GM12892 (cell line): ENCODE measurements at places on chromosomes 2 and 18.

DNA sequence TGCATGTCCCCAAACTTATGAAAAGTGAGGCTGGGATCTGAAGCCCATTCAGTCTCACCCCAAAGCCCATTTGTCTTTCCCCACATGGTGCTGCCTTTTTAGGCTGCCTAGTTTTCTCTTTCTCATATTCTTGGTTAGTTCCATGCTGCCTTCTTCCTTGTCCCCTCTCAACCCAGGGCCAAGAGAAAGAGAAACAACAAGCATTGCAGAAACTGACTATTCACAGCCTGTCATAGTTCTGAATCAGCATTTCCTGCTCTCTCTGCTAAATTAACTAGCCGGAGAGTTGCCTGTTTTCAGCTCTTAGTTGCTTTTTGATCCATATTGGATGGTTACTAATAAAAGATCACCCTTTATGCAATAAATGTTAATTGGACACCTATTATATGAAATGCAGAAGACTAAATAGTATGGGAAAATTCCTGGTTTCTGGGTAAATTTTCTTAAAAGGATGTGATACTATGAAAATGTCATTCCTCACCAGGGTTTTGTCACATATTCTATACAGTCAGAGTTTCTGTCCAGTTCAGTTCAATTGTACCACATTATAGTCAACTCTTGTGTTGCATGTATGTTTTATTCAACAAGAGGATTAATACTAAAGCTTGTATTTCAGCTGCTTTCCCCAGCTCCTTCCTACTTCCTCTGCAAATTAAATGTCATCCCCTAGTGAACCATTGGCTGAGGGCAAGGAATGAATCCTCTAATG lies 246.5 kb downstream of the GALR1 start:
- DNase-seq = no peak

DNA sequence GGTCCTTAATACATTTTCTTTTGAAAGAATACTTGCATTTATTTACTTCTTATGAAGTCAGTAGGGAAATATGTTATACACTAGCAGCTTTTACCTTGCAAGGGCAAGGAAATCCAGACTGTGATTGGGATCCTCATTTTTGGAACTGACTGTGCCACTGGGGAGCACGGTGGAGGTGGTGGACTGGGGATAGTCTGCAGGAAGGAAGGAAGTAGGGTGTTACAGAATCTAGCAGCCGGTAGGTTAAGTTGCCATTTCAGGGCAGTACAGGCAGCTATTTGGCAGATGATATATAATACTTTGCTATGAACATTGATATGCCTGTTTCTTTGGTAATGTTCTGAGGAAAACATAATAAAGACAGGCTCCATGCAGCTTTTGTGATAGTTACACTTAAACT lies 238.3 kb downstream of the PHLPP1 start:
- no peak for DNase-seq

GRCh38 chr2:22697054-22697788 lies 687.8 kb upstream of the KLHL29 start:
- no peak for DNase-seq

DNA sequence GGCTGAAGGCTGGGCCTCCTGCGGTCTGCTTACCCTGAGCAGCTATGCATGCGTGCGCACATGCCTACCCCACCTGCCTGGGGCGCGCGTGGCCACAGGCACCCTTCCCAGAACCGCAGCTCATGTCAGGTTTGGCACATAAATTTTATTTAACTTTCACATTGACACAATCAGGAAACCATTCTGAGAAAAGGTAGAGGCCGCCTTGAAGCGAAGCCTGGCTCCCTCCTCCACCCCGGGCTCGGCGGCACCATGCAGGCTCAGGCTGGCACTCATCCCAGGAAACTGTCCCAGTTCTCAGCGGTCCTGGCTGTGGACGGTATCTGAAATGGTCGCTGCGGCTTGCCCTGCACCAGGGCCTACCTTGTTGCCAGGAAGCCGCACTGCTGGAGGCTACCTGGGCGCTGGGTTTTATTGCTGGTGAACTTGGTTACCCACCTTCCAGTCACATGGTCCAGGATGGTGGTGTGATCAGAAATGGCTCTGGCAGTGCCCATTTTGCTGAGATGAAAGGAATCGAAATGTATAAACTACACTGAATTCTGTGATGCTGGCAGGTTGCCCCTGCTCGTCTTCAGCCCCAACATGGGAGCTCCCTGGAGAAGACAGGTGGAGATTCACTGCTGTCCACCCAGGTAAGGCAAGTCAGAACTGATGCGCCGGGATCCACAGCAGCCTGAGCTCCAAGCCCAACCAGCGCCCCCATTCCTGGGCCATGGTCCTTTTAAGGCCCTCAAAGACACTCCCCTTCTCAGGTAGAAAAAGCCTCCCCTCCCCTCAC lies 25.5 kb downstream of the CHST10 start:
- no peak for DNase-seq

DNA sequence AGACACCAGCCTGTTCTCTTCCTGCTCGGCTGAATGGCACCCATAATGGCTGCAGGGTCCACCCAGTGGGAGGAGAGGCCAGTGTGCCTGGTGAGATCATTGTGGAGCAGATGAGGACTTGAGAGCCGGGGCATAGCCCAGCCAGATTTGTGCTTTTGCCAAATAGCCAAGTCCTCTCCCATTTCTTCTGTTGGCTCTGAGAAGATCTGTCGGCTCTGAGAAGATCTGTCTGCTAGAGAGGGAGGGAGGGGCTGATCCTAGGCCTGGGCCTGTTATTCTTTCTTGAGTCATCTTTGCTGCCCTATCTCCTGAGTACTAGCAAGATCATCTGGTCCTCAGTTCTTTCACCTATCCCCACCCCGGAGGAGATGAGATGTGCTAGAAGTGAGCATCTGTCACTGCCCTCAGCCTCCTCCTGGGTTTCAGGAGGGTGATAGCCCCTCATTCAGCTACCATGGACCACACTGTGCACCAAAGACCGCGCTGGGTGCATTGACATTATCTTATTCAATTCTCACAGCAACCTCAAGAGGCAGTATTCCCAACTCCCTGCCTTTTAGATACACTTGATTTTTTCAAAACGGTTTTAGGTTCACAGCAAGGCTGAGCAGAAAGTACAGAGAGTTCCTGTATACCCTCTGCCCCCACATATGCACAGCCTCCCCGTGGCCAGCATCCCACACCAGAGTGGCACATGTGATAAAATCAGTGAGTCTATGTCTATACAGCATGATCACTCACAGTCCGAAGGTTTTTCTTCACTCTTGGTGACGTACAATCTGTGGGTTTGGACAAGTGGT lies 98.6 kb downstream of the CAPN13 start:
- no peak for DNase-seq

- no peak for DNase-seq
Measured at GRCh38 chr2:126996378-126996699, 97.6 kb downstream of the TEX51 start.

DNA sequence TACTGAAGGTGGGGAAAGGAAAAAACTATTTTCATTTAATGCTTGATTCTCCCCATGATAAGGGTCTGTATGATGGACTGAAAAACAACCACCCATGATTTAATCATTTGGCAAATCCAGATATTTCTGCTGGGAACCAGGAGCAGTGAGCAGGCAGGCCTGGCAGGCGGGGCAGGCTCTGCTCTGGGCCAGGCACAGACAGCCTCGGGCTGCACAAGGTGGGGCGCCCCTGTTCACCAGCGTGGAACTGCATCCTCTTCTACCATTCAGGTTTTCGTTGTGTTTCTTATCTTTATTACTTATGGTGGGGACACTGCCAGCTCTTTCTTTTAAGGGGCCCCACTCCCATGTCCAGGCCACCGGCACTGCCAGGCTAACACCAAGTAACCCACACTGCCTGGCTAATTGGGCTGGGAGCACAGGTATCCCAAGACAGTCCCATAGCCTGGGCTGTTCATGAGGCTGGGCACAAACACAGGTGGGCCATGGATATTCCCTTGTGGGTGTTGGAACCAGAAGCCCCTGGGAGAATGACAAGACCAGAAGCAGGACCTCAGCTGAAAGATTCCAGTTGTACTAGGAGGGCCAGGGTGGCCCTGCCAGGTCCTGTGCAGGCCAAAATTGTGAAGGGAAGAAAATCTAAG lies 57.1 kb upstream of the RALBP1 start:
- no peak for DNase-seq

GRCh38 chr2:45729753-45730512 lies 78.5 kb downstream of the PRKCE start:
- DNase-seq = no peak

GRCh38 chr2:887639-888038 lies 63.0 kb upstream of the SNTG2 start:
- DNase-seq = no peak

- no peak for DNase-seq
Measured at GRCh38 chr2:45264227-45265225, 255.3 kb upstream of the SIX2 start.

- no peak for DNase-seq
Measured at GRCh38 chr18:70139138-70139537, 66.3 kb downstream of the RTTN start.

DNA sequence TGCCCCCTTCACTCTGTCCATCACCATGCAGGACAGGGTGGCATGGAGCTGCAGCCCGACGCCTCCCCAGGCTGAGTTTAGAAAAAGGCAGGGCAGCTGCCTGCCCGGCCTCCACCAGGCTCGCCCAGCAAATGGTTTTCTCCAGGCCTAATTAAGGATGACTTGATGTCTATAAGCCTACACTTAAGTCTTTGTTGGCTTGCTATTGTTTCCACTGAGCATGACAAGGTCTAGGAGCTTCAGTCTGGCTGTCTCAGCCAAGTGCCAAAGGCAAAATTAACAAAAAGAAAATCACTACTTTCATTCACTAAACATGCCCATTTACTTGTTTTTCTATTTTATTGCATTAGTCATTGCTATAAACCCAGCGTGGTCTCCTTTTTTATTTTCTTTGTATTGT lies 372.2 kb downstream of the INSIG2 start:
- DNase-seq = no peak

GRCh38 chr2:65626831-65627230 lies 194.4 kb upstream of the SPRED2 start:
- DNase-seq = no peak

GRCh38 chr2:120885321-120885720 lies 149.7 kb downstream of the GLI2 start:
- no peak for DNase-seq

GRCh38 chr2:219495531-219496122 lies 3.1 kb upstream of the GMPPA start:
- peak; percentile 70 for DNase-seq

- DNase-seq = no peak
Measured at GRCh38 chr2:42101206-42102023, 53.6 kb downstream of the PKDCC start.

DNA sequence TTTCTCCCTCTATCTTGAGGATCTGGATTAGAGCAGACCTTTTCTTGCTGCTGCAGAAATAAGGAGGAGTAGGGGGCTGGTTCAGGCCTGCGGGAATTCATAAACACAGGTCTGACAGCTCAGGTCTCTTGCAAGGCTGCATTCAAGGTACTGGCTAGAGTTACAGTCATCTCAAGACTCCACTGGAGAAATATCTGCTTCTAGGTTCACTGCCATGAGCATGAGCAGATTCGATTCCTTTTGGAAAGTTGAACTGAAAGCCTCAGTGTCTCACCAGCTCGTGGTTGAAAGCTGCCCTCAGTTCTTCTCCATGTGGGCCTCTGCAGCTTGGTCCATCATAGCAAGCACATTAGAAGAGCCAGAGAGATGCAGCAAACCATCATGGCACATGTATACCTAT lies 124.4 kb upstream of the SETBP1 start:
- no peak for DNase-seq

DNA sequence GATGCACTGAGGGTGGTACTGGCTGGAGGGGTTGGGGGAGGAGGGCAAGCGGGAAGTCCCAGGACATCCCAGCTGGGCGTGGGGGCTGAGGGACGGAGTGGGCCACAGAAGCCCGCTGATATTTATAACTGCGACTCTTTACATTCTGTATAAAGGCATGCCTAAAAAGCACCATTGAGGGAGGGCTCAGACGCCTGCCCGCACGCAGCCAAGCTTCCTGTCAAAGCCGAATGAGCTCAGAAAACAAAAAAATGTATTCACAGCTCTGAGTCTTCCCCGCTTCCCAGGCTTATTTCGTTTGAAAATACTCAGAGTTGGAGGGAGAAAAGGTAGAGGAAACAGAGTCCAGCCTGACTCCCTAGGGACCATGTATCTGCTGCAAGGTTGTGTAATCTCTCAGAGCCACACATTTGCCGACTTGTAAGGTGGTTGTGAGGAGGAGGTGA lies 170.1 kb upstream of the HAAO start:
- DNase-seq = no peak

- no peak for DNase-seq
Measured at GRCh38 chr2:147632198-147632597, 212.6 kb upstream of the ACVR2A start.

GRCh38 chr2:131584380-131584779 lies 56.7 kb downstream of the CCDC74A start:
- DNase-seq = no peak

DNA sequence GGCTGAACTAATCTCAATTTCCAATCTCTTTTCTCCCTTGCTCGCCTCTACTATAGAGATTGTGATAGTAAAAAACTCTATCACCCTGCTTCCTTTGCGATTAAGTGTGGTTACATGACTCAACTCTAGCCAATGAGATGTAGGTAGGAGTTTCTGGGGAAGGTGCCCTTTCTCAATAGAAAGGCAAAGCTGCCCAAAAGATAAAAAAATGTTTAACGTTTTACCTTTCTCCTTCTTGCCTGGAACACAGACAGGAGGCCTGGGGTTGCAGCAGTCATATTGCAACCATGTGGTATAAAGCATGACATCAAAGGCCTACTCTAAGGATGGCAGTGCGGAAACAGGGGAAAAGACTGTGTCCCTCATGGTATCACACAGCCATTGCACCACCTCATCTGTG lies 31.5 kb downstream of the TMEM37 start:
- no peak for DNase-seq

GRCh38 chr2:10022445-10022844 lies 20.9 kb upstream of the KLF11 start:
- no peak for DNase-seq
